ENCODE measurements at places on chromosomes 16 and 17. TPM values are rescaled to one million over a fixed set of nuclear protein-coding genes. Genes with fewer than 3 reads are reported as not detected.

DNA sequence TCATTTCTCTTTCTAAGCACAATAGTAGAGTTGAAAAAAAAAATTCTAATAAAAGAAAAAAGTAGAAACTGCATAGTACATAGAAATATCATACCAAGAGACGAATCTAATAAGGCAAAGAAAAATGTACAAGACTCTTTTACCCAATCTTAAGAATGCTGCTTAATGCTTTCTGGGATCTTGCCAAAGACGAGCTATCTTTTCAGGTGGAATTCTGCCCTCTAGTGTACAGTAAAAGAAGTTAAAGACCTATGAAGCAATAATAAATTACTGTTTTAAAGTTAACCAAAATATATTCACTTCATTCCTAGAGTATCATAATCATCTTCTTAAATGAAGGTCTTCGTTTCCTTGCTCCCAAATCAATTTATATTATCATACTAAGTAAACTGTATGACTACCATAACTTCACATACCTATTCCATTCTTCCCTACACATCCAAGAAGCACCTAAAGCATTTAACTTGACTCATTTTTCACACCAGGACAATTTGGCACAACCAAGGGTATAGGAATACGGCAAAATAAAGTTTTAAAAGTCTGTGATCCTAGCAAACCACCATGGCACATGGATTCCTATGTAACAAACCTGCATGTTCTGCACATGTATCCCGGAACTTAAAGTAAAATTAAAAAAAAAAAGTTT, 47.7 kb downstream of the CFDP1 start:
- DNase-seq, result no peak

The TK2 gene
- 13.6 TPM for total RNA-seq

DNA sequence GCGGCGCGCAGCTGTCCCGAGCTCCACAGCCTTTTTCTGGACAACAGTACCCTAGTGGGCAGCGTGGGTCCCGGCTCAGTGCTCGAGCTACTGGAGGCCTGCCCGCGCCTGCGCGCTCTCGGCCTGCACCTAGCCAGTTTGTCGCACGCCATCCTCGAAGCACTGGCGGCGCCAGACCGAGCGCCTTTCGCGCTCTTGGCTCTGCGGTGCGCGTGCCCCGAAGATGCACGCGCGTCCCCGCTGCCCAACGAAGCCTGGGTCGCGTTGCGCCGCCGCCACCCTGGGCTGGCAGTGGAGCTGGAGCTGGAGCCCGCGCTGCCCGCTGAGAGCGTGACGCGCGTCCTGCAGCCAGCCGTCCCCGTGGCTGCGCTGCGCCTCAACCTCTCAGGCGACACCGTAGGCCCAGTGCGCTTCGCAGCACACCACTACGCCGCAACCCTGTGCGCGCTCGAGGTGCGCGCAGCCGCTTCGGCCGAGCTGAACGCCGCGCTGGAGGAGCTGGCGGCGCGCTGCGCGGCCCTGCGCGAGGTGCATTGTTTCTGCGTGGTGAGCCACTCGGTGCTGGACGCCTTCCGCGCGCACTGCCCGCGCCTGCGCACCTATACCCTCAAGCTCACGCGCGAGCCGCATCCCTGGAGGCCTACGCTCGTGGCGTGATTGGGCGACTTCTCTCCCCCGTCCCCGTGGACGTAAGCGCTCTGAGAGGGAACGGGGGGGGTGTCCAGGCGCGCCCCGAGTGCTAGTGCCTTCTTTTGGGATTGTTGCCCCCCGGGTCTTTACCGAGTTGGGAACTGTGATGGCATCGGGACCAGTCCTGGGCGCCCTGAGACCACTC, 1.2 kb upstream of the HSF4 start:
- DNase-seq, result no peak

DNA sequence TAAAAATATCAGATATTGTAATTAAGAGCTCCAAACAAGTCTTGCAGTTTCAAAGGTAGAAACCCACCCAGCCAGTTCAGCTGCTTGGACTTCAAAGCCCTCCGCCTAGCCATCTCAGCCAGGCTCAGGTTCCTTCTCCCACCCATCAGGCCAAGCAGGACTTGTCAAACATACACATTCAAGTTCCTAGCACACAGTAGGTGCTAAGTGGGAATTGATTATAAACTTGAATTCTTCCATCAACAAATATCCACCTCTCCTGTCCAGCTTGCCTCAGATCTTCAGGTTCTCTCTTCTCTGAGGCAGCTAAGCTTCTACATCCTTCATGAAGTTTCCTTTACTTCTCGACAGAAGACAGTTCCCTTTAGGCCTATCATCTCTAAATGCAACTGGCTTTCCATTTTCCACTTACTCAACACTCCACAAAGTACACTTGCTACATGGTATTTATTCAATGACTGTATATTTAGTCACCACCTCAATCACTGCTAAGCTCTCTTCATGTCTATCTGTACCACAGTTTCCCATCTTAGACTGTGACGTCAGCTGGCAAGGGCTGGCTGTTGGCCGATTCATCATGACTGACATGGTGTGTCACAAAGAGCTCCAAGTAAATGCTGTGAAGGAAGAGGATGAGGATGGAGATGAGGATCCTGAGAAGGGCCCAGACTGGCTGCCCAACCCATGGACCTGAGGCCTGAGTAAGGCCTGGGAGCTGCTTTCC, 13.3 kb upstream of the COG7 start:
- no peak for DNase-seq

- no peak for DNase-seq
These were observed 2.3 kb upstream of the ZNF500 start for GRCh38 chr16:4769306-4769638.

DNA sequence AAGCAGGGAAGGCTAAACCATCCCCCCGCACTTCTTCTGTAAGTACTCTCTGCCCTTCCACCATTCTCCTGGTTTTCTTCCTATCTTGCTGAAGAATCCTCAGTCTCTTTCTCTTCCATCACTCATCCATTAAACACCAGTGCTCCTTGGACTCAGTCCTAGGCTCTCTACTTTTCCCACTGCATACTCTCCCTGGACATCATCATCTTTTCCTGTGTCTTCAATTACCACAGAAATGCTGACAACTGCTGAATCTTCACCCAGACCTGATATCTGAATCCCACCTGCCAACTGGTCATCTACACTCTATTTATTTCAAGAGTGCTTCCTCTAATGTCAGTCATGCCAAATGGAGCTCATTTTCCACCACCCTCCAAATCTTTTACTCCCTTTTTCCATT, 53.8 kb upstream of the ARL6IP1 start:
- DNase-seq, result no peak

GRCh38 chr16:73714976-73715375, 581.6 kb upstream of the PSMD7 start:
- no peak for DNase-seq

The ITGAD gene
- total RNA-seq, result not detected

The EFCAB13 gene
- 2.7 TPM for total RNA-seq

The MYO15A gene
- total RNA-seq, result 0.23 TPM

DNA sequence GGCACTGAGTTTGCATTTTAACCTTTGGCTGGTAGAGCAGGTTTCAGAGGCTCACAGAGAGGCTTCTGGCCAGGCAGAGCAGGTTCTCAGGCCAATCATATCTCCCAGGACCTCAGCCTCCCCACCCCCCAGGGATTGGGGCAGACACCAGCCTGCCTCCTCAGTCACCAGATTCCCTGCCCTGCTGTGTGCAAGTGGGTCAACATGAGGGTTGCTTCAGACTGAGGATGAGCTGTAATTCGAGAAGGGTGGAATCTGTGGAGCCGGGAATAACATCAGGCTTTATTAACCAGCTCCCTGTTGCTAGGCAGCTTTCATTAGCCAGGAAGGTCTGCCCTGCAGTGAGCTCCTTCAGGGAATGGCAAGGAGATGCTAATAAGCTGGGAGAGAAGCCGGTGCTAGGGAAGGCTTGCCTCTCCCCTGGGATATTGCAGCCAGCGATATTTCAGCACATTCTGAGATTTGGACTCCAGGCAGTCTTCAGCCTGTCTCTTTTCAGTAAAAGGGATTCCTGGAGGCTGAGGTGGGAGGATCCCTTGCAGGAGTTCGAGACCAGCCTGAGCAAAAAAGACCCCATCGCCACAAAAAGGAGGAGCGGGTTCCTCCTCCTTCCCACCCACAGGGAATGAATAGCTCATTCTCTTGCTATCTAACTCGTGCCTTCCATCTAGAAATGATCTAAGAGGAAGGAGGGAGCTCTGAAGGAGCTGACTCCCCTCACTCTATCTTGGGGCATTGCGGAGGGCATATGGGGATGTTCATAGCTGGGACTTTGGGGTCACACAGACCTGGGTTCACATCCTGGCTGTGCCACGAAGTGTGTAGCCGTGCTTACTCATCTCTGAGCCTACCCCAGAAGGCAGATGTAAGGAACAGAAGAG, 10.7 kb downstream of the SGSM2 start:
- no peak for DNase-seq

The CACNG5 gene
- not detected for total RNA-seq

The MT3 gene
- total RNA-seq, result not detected

DNA sequence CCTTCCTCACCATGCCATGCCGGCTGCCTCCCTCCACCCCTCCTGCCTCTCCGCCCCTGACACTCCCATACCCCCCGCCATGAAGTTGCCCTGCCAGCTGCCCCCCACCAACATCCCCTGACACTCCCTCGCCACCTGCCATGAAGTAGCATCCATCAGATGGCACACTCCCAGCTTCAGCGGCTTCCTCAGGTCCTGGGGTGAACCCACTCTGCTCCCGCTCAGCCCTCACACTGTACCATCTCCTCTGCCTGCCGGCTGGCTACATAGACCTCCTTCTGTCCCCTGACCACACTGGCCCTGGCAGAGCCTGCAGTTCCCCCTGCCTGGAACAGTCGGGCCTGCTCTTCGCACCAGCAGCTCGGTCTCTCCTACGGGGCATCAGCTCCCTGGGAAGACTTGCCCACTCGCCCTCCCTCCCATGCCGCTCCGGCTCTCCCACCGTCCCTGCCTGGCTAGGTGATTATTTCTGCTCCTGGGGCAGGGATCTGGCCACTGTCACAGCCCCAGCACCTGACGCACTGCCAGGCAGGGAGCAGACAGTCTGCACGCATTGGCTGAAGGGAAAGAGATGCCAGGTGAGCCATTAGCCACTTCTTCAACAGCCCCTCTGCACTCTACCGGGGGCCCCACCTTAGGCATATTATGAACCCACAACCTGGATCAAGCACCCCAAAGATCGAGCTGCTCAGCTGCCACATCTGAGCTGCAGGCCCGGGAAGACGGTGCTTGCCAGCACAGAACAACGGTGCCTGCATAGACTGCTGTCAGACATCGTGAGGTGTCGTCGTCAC, 9.0 kb downstream of the CANT1 start:
- DNase-seq, result peak; percentile 59

DNA sequence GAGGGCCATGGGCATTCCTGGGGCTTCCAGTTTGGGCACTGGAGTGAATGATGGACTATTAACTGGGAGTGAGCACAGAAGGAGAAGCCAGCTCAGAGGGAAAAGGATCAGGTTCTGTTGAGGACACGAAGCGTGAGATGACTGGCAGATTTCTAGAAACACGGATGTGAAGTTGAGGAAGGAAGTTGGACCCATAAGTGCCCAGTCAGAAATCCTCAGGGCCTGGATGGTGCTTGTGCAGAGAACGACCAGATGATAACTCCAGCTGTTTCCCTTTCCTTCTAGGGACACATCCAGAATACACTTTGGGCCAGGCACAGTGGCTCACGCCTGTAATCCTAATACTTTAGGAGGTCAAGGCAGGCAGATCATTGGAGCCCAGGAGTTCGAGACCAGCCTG, 23.3 kb upstream of the ANKRD40CL start:
- DNase-seq, result no peak

- DNase-seq, result no peak
These were observed 61.6 kb downstream of the TIMM22 start for GRCh38 chr17:1058423-1059130.

The PRCD gene
- total RNA-seq, result 1.3 TPM

DNA sequence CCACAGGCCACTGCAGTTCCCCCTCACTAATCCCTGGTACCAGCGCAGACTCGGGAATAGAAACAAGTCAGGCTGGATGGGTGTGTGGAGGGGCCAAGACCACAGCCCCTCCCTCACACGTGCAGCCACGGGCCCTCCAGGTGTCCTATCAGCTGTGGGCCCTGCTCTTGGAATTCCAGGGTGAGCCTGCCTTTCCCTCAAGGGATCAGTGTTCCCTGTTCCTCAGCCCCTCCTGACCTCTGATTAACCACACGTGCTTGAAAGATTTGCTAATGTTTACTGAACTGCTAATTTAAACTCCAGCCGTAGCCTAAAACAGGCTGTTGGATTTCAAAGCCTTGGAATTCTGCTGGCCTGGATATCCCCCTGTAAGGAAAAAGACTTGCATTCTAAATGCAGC, 146.4 kb downstream of the SOCS1 start:
- no peak for DNase-seq

- peak; percentile 94 for DNase-seq
These were observed 4.2 kb downstream of the BORCS6 start for GRCh38 chr17:8185582-8186445.

DNA sequence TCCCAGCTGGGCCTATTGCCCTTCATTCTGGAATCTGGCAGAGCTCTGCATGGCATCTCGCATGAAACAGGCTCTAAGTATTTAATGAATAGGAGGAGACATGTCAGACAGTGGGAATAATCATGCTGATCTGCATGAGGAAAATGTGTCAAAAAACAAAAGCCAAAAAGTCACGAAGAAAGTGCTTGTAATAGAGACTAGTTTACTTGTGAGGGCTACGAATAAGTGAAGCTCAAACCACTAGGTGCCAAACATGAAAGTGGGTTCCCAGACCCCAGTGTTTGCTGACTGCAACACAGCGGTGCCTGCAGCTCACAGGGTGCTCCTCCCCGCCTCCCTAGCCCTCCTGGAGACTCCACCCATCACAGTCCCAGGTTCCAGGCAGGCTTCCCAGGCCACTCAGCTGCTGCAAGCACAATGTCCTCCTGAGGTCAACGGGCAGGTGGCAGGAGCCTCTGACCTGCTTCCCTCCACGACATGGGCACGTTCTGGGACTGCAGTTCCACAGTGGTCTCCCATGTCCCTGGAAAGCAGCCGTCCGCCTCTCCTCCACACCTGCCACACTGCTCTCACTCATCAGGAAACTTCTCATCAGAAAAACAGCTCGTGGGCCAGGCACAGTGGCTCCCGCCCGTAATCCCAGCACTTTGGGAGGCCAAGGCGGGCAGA, 96.5 kb downstream of the ANKRD11 start:
- DNase-seq, result no peak

The SREBF1 gene
- total RNA-seq, result 78.8 TPM

GRCh38 chr16:85670840-85671239, 17.9 kb downstream of the GINS2 start:
- DNase-seq, result no peak

- no peak for DNase-seq
These were observed 551.5 kb downstream of the MAF start for GRCh38 chr16:79049040-79049439.

DNA sequence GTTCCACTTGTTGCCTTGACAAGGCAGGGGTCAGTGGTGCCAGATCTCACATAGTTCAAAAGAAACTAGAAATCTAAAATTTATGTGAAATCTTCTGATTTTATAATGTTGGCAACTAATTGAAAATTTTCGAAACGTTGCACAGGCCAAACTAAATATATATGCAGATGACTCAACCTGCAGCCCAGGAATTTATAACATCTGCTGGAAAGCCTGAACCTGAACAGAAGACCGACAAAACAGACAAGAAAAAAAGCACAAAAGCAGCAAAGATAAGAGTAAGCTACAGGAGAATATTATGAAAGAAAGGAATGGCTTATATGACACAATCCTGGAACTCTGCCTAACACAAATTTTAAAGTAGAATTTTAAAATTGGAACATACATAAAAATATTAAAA, 207.6 kb downstream of the CEP112 start:
- DNase-seq, result no peak

The CLEC3A gene
- total RNA-seq, result not detected
